ENCODE measurements at places on chromosomes 1 and 21.

- DNase-seq: no peak
These were observed 69.5 kb downstream of the TMPRSS15 start for GRCh38 chr21:18334066-18334465.

DNA sequence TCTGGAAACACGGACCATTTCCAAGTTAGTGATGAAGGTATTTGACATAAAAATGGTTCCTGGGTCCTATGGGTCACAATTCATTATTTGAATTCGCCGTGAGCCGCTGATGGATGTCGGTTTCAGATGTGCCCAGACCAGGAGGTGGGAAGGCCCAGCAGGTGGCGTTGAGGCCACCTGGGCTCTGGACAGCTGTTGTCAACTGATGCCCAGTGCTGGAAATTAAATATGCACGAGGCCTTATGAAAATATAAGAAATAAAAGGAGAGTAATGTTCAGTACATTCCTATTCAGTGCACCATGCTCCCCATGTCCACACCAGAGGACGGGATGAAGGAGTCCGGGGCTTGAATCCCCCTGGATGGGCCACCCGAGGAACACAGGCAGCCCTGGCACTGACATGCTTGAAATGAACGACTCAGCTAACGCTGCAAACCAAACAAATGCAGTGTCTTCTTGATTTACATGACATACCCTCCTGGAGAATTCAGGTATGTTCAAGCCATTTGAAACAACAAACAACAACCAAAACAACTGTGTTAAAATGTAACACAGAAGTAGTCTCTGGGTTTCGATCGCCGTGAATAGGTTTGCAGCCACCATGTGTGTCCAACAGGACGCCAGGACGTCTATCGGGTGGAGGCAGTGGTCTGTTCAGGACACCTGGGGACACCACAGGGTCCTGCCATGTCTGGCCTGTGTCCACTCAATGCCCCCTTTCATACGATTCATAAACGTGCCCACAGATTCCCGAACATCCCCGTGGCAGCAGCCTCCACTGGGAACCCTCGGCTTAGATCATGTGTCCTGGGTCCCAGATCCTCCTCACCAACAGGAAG is 6.1 kb downstream of the TFF3 start:
- DNase-seq: no peak

DNA sequence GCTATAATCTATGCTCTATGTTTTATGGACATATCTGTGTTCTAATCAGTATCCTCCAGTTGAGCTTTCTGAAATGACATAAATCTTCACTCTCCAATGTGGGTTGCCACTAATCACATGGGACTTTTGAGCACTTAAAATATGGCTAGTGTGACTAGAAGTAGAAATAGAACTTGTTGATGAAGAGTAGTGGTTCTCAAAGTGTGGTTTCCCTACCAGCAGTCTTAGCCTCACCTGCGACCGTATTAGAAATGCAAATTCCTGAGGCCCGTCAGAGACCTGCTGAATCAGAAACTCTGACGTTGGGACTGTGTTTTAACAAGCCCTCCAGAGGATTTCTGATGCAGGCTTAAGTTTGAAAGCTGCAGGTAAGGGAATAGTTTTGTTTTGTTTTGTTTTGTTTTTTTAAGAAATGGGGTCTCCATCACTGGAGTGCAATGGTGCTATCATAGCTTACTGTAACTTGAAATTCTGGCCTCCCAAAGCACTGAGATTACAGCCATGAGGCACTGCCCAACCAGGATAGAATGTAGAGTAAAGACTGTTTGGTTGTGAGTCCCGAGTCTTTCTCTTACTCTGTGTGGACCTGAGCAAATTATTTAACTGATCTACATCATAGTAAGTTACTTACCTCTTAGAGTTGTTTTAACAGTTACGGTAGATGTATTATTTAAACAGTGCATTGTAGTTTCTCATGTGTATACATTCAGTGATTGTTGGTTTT is 21.7 kb downstream of the GLRX2 start:
- DNase-seq: no peak

DNA sequence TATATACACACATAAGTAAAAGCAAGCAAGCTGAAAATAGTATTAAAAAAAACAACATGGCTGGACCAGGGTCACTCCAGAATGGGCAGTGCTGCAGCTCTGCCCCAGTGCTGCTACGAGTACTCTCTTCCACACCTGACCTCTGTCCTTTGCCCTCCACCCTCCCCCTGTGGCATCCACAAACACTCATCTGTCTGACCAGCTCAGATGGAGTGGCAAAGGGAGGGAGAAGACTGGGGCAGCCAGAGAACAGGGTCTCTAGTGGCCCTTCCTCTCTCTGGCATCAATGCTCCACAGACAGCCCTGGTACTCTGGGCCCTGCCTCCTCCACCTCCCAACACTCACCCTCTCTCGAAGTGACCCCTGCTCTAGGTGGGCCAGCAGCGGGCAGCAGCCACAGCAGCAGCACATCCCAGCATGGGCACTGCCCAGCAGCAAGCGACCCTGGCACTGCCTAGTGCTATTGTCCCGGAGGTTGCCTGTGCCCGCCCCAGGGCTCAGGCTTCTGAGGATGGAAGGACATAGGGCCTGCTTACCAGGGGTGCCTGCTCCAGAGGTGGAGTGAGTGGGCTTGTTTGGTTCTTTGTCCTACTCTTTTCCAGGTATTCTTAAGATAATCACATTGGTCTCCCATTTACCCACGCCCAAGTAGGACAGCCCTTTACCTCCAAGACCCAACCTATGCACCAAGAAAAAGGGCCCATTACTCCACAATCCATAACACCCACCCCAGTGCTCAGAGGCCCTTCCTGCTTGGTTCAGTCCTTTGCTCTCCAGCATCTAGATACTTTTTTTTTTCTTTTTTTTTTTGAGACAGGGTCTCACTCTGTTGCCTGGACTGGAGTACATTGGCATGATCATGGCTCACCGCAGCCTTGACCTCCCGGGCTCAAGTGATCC is 6.2 kb downstream of the ARHGEF2 start:
- no peak for DNase-seq

DNA sequence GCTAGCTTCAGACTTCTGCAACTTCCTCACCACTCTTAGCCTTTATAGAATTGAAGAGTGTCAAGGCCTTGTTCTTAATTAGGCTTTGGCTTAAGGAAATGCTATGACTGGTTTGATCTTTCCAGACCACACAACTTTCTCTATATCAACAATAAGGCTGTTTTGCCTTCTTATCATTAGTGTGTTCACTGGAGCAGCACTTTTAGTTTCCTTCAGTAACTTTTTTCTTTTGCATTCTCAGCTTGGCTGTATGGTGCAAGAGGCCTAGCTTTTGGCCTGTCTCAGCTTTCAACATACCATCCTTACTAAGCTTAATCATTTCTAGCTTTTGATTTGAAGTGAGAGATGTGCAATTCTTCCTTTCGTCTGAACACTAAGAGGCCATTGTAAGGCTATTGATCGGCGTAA is 8.6 kb downstream of the PRKACB start:
- DNase-seq: no peak

- no peak for DNase-seq
These were observed 5.5 kb downstream of the SEC16B start for GRCh38 chr1:177964336-177964735.

DNA sequence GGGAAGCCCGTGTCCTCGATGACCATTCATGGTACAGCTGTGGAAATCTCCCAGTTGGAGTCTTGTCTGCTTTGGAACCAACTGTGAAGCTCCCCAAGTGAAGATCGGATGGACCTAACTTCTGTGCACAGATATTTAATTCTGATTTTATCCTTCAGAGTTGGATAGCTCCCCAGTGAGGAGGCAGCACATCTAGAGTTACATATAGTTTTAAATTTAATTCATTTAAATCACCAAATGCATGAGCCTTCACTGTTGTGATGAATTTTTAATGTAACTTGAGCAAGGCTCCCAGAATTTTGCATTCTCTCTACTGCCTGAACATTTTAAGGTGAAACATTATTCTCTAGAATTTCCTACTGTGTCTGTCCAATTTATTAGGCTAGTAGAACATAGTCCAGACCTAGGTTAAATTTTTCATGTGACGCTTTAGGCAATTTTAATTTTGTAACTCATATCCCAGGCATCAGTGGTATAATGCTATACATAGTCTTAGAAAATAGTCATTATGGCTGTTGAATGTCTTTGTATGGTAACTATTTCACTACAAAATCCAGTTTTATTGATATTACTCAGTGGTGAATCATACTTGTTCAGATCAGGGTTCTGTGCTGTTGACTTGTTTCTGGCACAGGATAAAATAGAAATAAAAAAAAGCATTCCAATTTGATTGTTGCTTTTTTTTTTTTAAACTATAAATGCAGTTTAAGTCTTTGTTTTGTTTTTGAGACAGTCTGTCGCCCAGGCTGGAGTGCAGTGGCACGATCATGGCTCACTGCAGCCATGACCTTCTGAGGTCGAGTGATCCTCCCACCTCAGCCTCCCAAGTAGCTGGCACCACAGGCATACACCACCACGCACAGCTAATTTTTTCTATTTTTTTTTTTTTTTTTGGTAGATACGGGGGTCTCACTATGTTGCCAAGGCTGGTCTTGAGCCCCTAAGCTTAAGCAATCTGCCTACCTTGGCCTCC is 66.9 kb downstream of the PRDM2 start:
- DNase-seq: no peak

DNA sequence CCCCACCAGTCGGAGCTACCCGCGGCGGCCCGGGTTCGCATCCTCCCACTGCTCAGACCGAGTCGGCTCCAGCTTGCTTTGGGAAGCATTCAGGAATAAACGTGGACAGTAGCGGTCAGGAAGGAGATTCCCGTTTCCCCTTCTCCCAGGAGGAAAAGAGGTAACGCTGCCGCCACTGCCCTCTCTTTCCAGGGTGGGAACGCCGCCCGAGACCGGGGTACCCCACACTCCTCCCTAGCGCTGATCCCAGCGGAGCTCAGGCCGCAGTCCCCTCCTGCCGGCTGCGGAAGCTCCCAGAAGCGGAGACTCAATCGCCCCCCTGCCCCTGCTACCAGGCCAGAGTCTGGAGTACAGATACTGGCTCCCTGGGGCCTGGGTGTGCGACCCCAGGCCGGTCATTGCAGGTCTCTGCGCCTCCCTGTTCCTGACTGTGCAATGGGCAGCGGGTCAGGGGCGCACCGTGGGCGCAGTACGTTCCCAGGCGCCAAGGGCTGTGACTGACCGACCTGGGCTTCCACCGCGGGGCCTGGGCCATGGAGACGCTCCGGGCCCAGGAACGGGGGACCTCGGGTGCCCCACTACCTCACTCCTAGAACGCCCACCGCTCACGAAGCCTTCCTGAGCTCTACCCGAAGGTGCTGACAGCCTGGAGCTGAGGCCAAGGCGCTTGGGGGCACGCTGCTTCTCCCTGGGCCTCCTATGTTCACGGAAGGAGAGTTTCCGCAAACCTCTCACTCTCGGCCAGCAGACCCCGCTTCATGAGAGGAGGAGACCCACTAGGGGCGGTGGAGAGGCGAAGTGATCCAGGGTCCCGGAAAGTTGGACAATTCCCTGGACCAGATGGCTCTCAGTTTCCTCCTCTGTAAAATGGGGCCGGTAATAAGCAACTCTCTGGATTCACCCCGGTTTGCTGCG is 7.8 kb downstream of the DMRTA2 start:
- no peak for DNase-seq

DNA sequence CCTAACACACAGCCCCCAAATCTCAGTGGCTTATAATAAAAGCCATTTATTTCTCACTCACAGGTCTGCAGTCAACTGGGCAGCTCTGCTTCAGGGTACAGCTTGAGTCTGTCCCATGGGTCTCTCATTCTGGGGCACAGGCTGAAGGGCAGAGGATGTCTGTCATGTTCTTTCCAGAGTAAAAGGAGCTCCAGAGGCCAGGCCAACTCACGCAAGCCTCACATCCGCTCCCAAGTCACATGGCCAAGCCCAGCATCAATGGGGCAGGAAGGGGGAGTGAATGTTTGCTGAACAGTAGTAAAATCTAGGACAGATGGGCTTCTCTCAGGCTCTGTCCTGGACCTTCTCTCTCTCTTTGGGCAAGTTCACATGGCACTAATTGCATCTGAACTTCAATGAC is 7.1 kb upstream of the SSBP3 start:
- DNase-seq: no peak

DNA sequence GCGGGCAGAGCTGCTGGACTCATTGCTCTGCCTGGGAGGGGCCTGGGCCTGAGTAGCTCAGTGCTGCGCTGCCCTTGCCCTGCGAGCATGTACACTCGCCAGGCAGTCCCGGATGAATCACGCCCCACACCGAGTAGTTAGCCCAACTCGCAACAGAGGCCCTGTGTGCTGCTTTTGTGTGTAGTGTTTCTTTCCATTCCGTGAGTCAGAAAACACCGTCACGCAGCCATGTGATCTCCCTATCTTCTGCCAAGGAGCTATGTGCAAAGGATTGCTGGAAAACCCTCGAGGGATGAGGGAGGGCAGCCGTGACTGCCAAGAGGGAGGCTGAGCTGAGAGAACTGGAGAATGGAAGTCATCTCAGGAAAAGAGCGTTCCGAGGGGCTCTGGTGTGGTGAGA is 37.3 kb downstream of the NENF start:
- no peak for DNase-seq

DNA sequence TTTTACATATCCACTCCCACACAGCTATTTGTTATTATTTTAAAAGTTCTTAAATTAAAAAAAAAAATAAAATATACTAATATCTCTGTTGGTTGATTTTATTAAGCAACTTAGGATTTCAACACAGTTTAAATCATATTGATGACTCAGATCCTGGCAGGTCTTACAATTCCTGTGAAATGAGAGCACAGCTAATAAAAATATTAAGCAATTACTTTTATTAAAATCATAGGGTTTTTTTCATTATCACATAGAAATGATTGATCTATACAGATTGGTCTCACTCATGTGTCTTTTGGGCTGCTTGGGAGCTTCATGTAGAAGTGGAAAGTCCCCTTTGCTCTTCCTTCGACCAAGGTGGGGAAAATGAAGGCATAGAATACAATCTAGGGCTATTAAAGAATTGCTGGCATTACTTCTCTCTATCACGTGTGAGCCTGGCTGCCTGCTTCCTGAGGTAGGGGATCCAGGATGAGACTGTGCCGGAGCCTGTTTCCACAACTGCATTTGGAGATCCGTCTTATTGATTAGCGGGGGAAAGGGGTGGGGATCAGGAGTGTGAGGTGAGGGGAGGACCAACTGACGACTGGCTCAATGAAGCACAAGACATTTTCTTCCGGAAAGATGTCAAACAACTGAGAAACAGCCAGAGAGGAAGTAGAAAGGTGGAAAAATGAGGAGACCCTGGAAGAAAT is 858.0 kb downstream of the USP25 start:
- DNase-seq: no peak

GRCh38 chr1:223308136-223308535 is 55.8 kb downstream of the SUSD4 start:
- DNase-seq: no peak

DNA sequence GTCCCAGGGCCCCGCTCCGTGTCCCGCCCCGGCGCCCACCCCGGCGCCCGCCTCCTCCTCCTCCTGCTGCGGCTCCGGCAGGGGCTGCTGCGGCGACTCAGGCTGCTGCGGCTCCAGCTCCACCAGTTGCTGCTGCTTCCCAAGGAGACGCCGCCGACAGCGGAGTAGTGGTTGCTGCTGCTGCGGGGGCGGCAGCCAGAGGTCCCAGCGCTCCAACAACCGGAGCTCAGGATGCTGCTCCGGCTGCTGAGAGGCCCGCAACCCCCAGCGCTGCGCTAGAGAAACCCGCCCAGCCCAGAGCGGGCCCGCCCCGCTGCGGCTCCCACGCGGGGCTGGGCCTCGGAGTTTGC is 1.1 kb downstream of the CRCT1 start:
- no peak for DNase-seq

- DNase-seq: no peak
These were observed 54.9 kb downstream of the DPT start for GRCh38 chr1:168673974-168674683.

GRCh38 chr1:166929911-166930310 is 45.4 kb downstream of the ILDR2 start:
- DNase-seq: no peak

GRCh38 chr1:14993414-14993813 is 160.1 kb upstream of the TMEM51 start:
- DNase-seq: no peak

Data from esophagus squamous epithelium (tissue), 5 donors.